ENCODE measurements at places on chromosomes 1 and 21.

GRCh38 chr1:227450489-227450888 lies 112.9 kb upstream of the ZNF678 start:
- DNase-seq, result no peak

GRCh38 chr21:42514883-42515228 lies 1.2 kb downstream of the SLC37A1 start:
- no peak for DNase-seq

DNA sequence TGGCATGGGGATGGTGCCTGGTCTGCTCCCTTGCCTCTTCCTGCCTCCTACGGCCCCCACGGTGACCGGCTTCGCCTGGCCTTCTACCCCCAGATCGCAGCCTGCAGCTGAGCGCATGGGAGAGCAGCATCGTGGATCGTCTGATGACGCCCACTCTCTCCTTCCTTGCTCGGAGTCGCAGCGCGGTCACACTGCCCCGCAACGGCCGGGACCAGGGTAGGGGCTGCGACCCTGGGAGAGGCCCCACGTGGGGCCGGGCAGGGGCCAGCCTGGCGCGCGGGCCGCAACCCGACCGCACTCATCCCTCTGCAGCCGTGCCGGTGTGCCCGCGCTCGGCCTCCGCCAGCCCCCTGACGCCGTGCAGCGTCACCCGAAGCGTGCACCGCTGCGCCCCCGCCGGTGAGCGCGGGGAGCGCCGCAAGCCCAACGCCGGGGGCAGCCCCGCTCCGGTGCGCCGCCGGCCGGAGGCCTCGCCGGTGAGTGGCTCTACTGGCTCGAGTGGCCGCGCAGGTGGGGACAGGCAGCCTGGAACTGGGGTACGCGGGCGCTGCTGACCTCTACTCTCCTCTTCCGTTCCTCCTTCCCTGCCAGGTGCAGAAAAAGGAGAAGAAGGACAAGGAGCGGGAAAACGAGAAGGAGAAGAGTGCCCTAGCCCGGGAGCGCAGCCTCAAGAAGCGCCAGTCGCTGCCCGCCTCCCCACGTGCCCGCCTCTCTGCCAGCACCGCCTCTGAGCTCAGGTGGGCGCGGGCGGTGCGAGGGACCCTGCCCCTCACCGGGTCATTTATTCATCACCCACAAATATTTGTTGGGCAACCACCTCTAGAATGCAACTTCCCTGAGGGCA lies 20.4 kb downstream of the MAP7D1 start:
- DNase-seq, result no peak

DNA sequence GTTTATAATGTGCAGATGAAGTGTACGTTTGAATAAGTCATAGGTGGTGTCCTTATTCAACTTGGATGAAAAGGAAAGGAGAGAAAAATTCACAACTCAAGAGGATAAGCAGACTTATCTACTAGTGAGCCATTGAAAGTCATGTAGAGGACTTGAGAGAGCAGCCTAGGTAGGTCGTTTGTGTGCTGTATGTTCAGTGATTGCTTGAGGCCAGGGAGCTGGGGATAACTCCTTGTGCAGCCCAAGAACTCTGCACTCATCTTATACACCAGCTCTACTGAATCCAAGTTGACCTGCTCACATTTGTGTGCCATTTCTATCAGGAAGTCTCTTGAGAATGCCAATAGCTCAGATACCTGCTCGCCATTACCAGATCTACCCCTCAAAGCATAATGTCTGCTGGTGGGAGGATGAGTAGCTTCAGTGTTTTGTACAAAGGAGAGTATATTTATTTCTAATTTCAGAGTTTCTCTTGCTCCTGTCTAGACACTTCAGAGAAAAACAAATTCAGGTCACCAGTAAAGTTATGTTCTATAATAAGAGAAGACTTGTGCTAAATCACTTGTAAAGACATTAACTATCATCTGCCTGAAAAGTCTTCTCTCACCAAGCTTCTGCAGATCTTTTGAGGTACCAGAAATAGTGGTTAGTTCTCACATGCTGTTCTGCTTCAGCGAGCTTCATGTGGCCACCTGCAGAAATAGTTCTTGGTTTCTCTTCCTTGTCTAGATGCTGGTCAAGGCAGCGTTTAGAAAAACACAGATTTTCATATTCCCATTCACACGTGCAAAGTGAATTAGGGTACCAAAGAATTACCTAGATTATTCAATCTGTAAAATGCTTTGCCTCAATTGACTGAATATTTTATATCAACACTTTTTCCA lies 10.8 kb downstream of the S1PR1 start:
- DNase-seq, result no peak

- DNase-seq, result no peak
These were observed 32.7 kb downstream of the RHBG start for GRCh38 chr1:156401681-156402081.

DNA sequence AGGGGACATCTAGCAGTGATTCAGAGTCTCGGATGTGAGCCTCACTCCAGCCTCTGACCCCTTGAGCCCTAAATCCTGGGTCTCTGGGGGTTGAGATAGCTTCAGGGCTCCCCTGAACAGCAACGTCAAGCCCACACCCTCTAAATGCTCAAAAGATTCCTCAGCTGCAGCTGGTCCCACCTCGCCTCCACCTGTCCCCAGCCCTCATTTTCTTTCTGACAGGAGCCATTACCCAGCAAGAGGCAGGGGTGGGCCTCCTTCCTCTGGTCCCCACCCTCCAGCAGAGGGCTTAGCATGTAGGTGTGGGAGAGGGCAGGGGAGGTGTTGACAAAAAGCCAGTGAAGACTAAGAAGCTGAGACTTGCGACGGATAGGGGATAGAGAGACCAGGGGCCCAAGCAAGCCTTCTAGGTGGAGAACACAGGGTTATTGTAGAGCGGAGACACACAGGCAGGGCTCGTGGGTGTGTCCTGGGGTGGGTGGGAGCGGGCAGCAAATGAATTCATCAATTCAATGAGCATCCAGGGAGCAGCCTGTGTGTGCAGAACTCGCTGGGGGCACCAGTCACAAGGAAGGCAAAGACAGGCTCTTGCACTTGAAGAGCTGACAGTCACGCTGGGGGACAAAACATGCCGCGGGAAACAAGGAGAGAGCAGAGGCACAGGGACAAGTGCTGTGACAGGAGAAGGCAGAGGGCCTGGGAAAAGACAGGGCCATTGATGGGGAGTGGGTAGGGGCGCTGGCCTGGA lies 48.9 kb upstream of the GOLT1A start:
- DNase-seq, result no peak

DNA sequence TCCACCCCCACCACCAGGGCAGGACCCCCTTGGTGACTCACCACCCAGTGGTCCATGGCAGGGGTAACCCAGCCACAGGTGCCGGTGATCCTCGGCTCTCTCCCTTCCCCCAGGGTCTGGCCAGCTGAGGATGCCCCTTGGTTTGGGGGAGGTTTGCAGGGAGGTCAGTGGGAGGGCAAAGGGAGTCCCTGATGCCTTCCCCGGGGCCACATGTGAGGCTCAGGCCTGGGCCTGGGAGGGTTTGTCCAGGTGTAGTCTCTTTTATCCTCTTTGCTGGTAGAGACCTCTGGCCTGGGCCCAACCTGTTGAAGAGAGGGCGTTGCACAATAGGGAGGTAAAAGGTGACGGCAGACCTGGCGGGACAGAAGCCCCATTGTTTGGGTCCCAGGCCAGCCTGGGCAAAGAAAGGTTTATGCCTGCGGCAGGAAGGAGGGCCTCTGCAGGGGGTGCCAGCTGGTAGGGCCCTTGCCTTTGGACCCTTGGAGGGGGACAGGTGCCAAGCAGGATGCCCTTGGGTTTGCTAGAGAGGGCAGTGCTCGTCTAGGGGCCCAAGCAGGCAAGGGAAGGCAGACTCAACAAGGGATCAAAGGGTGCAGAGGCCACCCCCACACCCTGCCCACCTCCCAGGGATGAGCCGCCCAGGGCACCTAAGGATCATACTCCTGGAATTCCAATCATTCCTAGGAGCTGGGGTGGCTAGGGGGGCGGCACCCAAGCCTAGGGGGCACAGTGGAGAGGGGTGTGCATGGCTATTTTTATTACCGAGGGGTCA lies 760 bp upstream of the TINAGL1 start:
- no peak for DNase-seq

DNA sequence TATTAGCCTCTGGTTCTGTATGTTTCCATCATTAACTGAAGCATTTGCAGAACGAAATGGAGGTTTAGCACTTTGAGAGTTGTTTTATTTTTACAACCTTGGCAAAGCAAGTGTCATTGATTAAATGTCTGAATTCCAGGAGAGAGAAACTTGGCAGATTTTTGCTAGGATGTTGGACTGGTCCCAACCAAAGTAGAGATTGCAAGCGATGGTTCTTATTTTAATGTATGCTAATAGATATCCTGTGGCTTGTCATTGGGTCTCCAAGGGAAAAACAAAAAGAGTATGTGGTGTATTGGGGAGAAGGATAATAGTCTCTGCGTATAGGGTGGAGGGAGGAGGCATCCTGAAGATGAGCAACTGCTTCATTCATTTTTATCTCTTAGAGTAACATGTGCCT lies 457.2 kb upstream of the RUNX1 start:
- no peak for DNase-seq

GRCh38 chr1:25771221-25772114 lies 28.5 kb upstream of the SELENON start:
- no peak for DNase-seq

DNA sequence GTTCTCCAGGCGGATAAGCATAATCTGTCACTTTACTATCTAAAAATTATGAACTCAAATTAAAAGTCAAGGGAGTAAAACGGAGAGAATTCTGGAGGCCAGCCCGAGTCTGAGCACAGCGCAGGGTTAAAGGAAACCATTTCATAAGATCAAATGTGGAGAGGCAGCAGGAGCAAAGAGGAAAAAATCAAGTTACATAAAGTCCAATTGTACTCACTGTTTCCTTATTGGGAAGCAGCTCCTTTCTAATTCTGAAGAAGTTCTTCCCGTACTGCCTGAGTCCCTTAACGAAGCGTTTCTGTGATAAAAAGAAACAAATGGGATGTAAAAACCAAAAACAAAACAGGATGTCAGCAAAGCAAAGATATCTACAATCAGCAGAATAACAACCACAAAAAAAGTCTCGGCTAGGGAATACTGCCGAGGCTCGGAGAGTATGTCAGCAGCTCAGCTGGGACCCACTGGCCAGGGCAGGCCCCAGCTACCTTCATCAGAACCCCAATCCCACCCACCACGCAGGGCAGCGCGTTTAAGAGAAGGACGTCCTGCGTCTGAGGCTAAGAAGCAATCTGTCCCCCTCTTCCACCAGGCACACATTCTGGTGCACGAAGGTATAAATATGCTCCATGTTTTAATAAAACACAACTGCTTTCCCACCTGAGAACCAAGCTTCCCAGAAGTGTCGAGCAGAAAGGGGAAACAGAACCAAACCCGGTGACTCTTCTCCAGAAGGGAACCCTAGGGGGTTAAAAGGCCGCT lies 104.8 kb downstream of the SLC45A1 start:
- no peak for DNase-seq

GRCh38 chr1:154148807-154149206 lies 6.1 kb downstream of the NUP210L start:
- DNase-seq, result no peak

DNA sequence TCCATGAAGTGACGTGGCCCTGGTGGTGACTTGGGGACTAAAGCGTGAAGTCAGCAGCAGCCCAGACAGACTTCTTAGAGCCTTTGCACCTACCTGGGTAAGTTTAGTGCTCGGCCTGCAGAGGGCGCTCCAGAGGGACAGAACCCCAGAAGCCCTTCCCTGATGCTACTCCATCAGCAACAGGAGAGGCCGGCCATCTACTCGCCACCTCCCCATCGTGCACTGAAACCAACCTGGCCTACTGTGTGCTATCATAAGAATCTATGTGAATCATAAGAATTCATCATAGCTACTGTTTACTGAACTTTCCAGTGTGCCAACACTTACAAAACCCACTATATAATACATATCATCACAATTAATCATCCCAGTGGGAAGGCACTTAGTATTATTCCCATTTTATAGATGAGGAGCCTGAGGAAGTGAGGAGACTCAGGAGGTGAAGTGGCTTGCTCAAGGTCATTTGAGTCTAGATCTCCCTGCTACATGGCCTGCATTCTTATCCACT lies 7.9 kb upstream of the EDN2 start:
- no peak for DNase-seq

DNA sequence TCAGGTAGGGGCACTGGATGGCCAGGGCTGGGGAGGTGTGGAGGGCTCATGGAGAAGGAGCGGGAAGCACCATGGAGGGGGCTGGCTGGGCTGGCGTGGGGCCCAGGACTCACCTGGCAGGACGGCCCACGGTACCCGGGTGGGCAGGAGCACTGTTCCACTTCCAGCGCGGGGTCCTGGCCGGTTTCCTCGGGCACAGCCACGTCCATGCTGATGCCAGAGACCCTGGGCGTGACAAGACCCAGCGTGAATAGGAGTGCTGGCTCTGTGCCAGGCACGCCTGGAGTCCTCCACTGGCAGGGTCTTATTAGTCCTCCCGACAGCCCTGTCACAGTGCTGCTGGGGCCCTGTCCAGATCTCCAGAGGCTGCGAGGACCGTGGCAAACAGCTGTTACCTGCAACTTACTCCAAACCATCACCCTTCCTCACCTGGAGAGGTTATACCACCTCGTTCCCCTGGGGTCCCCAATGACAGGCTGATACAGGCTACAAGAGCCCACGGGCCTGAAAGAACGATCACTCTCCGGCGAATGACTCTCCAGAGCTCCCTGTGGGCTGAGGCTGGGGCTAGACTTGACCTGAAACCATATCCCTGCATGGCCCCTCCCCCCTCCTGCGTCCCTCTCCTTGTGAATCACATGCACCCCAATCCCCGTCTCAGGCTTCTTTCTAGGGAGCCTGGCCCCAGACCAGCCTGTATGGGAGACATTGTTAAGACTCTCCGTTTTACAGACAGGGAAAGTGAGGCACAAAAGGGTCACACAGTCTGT lies 62.1 kb downstream of the HSPG2 start:
- no peak for DNase-seq

GRCh38 chr1:113405573-113405972 lies 15.3 kb downstream of the MAGI3 start:
- DNase-seq, result no peak

GRCh38 chr1:221711063-221711577 lies 30.8 kb downstream of the DUSP10 start:
- no peak for DNase-seq
